ENCODE measurements at places on chromosomes 1 and 21.

- DNase-seq = no peak
These were observed 42.0 kb upstream of the COL6A2 start for GRCh38 chr21:46055863-46056281.

DNA sequence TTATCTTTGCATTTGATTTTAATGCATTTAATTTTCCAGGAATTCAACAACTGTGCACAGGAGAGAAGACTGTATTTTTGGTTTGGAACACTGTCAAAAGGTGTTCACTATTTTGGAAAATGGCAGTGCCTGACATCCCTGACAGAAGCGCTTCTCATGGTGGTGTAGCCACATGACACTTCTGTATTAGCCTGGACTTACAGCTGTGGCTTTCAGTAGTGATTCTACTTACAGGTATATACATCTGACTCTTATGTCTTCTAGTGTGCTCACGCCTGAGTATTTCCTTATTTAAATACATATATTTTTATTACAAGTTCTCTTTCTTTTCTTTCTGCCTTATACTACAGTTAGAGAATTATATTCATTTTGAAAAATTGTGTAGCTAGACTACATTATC lies 52.3 kb upstream of the C8B start:
- DNase-seq = no peak

GRCh38 chr1:244830639-244831038 lies 4.8 kb upstream of the COX20 start:
- DNase-seq = no peak

DNA sequence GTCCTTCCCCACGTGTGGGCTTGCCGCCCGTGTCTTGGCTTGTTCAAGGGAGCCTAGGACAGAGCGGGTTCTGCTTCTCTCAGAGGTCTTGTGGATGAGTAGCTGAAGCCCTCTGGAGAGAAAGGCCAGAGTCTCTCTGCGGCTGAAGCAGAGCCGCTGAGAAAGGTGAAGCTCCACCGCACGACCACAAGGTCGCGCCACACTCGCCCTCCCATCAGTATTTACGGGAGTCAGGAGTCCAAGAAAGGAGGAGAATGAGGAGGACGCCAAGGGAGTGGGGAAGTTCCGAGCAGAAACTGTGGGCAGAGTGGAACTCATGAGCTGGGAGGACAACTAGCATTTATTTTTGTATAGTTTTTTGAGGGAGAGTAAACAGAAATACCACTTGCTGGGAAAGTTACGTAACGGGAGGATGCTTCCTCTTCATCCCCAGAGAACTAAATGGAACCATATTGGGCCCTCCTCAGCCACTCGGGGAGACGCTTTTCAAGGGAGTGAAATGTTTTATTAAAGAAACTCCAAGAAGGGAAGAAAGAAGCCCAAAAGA lies 51.6 kb upstream of the HAO2 start:
- DNase-seq = peak; percentile 11

DNA sequence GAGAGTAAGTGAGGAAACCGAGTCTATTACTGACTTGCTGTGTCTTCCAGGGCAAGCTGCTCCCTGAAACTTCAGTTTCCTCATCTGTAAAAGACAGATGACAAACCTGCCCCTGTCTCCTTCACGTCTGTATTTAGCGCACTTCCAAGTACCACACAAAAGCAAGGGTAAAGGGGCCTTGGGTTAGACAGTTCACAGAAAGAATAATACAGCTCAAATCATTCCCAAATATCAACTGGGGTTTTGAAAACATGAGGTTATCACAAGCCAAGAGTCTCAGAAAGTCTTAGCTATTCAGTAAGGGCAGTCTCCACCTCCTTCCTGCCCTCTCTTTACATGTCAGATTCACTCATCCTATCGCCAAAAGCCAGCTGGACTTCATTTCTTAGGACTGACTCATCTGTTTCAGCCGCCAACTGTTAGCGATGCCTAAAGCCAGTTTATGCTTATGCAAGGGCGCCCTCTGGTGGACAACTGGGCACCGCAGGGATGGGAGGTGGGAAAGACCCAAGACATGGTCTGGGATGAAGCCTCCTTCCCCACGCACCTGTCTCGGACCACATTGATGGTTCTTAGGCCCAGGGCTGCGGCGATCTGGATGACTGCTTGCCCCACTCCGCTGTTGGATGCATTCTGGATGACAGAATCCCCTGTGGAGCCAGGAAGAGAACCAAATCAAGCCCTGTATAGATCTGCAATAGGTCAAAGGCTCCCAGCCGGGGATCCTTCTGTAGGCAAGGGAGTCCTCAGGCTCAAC lies 21.1 kb upstream of the SRSF4 start:
- DNase-seq = peak; percentile 88

GRCh38 chr1:185594786-185595410 lies 139.3 kb upstream of the HMCN1 start:
- DNase-seq = no peak

DNA sequence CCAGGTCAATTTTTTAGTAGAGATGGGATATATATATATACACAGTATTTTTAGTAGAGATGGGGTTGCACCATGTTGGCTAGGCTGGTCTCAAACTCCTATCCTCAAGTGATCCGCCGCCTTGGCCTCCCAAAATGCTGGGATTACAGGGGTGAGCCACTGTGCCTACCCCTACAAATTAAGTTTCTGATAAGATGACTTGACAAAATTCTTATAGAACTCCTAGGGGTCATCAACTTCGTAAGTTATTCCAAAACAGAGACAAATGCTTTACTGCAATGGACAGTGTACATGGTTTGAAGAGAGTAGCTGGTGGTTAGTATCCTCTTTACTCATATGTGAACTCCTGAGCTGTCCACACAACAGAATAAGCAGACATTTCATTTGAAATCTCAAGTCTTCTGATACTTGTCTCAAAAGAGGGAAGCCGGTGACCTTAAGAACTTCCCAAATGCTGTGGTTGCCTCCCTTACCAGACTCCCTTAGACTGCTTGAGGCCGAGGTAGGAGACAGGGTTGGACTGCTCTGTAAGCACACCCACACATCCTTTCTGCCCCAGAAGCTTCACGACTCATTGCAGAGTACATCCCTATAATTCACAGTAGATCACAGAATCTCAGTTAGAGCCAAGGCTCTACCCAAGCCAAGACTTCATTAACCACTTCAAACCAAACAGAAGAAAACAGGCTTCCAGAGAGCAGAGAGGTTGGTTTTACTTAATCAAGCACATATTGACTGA lies 244.1 kb upstream of the IRF2BP2 start:
- peak; percentile 81 for DNase-seq

DNA sequence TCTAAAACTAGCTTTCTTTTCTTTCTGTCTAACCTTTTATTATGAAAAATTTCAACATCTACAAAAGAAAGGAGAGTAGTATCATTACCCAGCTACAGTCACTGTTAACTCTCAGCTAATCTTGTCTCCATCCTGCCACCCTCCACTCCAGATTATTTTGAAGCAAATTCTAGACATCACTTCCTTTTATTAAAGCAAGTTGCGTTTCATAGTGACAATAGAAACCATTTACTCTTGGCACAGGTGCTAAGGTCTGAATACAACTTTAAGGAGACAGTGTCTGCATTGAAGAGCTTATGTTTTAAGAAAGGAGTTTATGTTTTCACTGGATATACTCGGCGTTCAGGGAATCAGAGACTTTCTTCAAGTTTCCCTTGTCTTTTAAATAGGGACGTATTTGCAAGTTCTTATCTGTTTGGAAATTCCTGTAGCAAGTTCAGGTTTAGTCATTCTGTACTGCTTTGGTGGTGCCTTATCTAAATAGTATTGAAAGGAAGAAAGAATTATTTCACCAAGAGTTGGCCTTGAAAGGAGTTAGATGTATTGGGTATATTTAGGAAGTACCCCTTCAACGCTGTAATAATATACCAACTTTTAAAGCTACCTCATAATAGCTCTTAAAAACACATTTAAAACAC lies 42.7 kb downstream of the ITSN1 start:
- no peak for DNase-seq

- DNase-seq = no peak
These were observed 66.4 kb downstream of the LUZP1 start for GRCh38 chr1:23102289-23102688.

- peak; percentile 15 for DNase-seq
These were observed 38.3 kb downstream of the YY1AP1 start for GRCh38 chr1:155650231-155650757.

DNA sequence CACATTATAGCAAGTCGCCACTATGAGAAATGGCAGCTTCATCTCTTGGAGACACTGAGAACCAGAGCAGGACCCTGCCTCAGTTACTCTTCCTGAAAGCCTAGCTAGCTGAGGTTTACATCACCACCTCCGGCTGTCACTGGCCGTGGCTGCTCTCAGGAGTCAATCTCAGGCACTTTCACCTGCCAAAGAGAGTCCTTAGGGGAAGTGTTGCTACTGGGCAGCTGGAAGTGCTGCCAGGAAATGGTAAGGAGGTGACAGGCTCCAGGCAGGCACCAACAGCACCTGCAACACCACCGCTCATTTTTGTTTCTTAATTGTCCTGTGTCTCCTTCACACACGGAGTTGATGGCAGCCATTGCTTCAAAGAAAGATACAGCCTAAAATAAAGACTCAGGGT lies 92.5 kb downstream of the DSCAM start:
- no peak for DNase-seq

- DNase-seq = peak; percentile 75
These were observed 1.2 kb downstream of the BTF3L4 start for GRCh38 chr1:52057255-52057654.

GRCh38 chr1:179860652-179861051 lies 17.0 kb downstream of the TOR1AIP2 start:
- DNase-seq = no peak

DNA sequence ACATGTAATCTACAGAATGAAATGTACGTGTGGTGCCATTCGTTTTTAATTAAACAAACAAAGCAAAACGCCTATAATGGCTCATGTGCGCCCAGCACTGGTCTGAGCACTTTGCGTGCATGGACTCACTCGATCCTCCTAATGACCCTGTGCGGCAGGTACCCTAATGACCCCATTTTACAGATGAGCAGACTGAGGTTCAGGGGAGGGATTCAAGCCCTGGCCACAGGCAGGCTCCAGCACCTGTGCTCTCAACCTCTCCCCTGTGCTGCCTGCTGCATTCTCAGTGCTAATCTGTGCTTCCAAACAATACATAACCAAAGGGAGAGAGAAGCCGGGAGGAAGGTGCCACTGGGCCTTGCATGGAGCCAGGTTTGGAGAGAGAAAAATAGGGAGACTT lies 124.2 kb upstream of the ZBTB40 start:
- DNase-seq = no peak

- no peak for DNase-seq
These were observed 293.0 kb downstream of the MRPL39 start for GRCh38 chr21:25314247-25314646.

DNA sequence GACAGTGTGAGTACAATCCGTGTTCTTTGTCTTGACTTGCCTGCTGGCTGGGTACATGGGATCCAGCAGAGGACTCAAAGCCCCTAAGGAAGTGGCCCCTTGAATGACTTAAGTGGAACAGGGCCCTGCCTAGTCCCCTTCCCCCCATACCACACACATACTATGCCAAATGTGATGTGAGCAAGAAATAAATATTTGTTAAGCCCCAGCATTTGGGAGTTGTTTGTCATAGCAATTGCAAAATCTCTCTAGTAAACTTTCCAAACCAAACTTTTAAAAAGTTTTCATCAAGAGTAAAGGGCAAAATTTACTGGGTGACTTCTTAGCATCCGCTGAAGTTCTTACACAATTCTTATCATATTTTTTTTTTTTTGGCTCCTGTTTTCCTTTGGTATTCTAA lies 32.5 kb upstream of the CACHD1 start:
- DNase-seq = no peak

DNA sequence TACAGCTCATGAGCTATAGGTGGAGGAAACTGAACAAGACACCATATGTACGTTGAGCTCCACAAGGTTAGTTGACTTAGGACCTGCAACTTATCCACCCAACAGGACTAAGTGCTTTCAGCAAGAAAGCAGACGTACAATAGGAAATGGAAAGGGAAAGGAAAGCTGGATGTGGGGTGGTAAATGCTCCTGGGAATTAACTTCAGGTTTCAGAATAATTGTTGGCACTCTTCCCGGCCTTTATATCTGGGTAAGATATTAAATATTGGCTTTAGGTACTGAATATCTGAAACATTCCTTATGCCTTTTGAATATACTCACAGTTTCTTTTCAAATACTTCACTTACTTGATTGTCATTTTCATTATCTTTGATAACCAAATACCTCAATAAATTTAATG lies 36.3 kb downstream of the GLMN start:
- DNase-seq = no peak

- DNase-seq = no peak
These were observed 16.8 kb upstream of the RIPK4 start for GRCh38 chr21:41783476-41784180.

GRCh38 chr1:29824511-29825273 lies 588.4 kb downstream of the PTPRU start:
- DNase-seq = no peak

- DNase-seq = no peak
These were observed 466.3 kb downstream of the LMO4 start for GRCh38 chr1:87794788-87795614.

GRCh38 chr1:218498056-218498938 lies 153.2 kb downstream of the TGFB2 start:
- DNase-seq = no peak
